ENCODE measurements at places on chromosomes 3 and 15.

GRCh38 chr3:172530566-172530965 lies 7.3 kb upstream of the TNFSF10 start:
- peak; percentile 90 for DNase-seq

DNA sequence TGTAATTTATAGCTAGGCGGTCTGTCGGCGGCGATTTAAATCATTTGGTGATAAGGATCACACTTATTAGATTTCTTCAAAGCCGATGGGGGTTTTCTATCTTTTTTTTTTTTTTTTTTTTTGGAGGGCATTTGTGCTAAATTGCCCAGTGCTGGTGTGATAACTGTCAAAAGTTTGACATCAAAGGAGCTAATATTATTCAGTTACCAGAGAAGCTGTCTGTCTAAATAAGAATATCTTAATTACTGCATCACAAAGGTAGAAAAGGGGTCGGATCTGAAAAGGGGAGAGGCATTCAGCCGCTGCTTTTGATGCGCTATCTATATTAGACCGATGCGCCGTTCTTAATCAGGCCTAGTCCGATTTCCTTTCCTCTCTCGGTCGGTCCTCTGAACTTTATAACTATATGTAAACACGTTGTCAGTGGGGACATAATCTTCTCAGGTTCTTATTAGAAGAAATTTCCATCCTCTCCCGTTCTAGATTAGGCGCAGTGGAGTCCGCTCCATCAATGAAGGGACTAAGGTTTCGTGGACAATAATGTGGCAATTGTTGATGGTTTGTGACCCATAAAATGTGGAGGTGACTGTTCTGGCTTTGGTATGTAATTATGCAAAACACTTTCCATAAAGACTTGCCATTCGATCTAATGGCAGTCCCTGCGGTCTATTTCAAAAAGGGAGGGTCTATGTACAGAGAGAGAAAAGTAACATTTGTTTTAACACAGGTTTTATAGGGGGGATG lies 31.7 kb downstream of the NR2F2 start:
- DNase-seq = no peak

DNA sequence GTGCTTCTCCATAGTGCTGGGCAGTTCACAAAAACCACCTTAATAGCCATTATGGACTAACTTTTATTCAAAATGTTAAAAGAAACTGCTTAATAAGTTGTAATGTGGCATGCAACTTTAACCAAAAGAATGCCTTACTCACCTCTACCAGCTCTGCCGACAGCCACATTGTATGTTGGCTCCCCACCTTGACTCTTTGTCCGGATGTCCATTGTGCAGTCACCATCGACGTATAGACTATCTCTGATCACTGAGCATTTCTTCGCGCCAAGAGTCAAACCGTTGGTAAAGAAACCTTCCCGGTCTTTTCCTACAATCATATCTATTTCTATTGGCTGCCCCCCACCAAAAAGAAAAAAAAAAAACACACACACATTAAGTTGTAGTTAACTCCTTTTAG lies 2.5 kb downstream of the PFN2 start:
- no peak for DNase-seq

DNA sequence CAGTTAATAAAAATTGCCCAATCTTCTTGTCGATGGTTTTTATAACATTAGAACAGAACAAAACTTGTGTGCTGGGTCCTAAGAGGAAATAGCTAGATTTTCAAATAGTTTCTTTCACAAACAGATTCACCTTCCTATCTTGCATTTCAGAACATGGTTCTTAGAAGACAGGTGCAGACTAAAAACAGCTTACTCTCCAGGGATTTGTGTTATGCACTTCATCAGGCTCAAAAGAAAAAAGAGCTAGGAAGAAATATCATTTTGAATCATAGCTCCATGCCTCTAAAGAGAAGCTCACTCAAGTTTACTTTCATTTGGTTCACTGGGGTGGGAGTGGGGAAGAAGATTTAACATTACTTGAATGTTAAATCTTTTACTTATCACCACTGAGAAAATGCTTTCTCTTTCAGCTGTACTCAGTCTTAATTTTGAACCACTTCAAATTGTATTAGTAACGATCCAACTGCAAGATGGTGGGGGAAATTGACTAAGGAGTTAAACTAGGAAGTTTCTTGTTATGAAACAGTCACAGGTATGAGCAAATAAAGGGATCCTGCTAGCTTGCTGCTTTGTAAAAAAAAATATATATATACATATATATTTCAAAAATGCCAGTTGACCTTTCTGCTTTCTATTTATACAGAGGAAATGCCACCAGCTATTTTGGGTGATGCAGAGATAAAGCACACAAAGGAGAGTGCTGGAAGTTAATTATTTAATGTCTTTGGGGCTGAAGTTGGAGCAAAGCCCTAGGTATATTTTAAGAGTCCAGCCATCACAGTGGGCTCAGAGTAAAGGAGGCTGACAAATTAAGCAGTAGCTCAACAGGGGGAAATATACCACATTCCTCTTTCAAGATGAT lies 28.3 kb upstream of the NUDT16 start:
- DNase-seq = no peak

- peak; percentile 74 for DNase-seq
These were observed 338.9 kb upstream of the CFAP20DC start for GRCh38 chr3:59388555-59389270.

DNA sequence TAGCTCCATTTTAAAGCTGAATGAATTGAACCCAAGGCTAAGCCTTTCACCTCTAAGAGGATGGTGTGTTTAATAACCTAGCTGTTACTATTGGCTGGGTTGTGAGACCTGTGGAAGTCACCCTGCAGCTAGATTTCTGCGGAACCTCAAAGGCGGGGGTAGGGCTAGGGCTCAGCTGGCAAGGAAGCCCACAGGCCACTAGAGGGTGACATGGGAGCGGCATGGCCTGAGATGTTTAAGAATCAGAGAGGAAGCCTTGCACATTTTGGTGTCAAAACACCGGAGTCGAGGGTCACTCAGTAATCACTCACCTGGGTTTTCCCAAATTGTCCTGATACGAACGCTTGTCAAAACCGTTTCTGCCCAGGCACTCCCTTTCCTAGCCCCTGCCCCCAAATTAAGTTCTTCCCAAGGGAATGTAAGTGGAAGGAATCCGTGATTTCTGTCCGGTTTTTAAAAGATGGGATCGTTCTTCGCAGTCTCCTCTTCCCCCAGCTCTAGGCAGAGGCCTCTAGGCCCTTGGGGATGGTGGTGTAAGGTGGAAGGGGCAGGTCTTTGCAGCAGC lies 3.8 kb upstream of the ACAD9 start:
- DNase-seq = peak; percentile 59

DNA sequence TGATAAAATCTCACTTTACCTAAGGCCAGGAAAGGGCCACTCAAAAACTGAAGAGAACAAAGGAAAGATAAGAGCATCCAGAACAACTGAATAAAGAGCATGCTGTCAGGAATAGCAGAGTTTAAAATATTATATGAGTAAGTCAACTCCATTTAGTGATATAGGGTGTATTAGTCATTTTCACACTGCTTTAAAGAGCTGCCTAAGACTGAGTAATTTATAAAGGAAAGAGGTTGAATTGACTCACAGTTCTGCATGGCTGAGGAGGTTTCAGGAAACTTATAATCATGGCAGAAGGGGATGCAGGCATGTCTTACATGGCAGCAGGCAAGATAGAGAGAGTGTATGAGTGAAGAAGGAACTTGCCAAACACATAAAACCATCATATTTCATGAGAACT lies 778.0 kb upstream of the NECTIN3 start:
- peak; percentile 2 for DNase-seq

DNA sequence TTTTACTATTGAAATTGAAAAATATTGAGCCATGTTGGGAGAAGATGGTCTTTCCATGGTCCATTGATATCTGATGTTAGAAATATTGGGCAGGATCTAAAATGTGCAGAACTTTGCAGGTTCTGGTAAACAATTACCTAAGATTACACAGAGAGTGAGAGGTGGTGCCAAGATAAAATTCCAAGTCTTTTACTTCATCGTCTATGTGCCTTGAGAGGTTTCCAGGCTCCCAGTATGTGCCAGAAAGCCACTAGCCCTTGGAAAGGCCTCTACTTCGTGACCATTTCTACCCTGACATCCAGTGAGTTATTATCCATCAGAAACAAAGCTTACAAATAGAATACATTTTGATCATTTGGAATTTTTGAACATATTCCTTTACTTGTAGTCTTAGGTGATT lies 27.6 kb downstream of the CD200 start:
- DNase-seq = no peak

GRCh38 chr15:55695432-55695831 lies 47.5 kb downstream of the PRTG start:
- DNase-seq = no peak

DNA sequence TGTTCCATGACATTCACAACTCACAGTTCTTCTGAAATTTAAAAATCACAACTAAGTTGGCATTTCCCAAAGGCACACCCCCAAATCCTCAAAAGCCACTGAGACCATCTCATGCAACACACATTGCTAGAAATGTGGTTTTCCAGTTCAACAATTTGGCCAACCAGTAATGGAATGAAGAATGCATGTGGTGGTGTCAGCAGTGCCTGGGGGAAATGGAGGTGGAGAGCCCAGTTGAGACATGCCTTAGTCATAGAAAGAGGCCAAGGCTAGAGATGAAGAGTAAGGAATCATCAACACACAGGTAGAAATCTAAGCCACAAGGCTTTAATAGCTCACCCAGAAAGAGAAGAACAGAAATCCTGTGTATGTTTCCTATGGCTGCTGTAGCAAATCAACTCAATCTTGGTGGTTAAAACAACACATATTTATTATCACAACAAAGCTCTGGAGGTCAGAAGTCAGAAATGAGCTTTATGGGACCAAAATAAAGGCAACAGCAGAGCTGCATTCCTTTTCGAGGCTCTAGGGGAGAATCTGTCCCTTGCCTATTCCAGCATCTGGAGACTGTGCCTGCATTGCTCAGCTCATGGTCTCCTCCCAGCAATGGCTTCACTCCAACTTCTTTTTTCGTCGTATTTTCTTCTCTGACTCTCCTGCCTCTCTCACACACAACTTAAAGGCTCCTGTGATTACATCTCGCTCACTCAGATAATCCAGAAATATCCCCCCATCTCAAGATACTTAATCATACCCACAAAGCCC lies 54.0 kb downstream of the SNTN start:
- DNase-seq = no peak

GRCh38 chr3:131749826-131750225 lies 247.1 kb upstream of the MRPL3 start:
- no peak for DNase-seq

DNA sequence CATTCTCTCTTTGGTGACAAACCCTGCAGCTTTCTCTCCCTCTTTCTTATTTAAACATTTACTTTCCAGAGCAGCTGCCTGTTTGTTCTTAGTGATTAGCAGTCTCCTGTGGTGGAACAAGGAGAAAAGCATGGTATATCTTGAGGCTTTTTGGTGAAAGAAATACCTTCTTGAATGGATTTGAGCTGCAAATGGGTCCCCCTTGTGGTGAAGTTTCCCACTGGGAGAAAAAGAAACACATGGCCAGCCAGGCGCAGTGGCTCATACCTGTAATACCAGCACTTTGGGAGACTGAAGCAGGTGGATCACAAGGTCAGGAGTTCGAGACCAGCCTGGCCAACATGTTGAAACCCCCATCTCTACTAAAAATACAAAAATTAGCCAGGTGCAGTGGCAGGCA lies 48.3 kb upstream of the ACP3 start:
- peak; percentile 2 for DNase-seq

GRCh38 chr3:100761211-100761942 lies 52.1 kb downstream of the TFG start:
- no peak for DNase-seq

- no peak for DNase-seq
These were observed 7.7 kb upstream of the RFT1 start for GRCh38 chr3:53137835-53138446.

DNA sequence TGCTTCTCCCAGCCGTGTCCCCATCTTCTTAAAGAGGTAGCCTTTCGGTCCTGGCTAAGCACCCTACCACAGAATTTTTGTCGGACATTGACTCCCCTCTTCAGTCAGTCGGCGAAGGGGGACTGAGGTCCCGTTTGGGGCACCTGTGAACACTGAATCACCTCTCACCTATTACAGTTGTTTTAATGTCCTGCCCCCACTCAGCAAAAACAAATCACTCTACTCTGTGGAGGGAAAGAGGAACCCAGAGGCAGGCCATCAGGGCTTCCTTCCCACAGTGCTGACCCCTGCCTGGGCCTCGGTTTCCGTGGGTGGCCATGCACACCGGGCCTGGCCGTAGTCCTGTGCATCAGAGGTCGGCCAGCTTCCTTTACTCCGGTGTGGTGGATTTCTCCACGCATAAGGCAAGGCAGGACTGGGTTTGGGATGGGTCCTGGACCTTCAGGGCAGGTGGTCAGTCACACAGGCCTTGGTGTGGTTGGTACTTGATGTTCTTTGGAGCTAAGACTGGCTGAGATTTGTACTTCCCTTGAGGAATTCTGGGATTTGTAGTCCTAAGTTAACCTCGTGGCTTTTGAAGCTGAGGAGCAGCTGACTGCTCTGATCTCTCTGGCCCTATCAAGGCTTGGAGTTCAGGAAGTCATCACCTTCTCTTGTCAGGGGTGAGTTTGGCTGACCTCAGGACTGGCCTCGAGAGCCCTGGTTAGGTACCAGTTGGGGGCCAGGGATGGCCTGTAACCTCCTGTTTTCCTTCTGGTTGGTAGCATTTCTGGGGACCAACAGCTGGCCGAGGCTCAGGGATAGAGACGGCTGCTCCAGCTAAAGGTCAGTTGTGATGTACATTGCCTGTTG lies 627 bp upstream of the FAM131A start:
- no peak for DNase-seq

- no peak for DNase-seq
These were observed 195.6 kb downstream of the FAM43A start for GRCh38 chr3:194880940-194881925.

- DNase-seq = peak; percentile 49
These were observed 37.7 kb downstream of the TM4SF4 start for GRCh38 chr3:149512073-149512782.

DNA sequence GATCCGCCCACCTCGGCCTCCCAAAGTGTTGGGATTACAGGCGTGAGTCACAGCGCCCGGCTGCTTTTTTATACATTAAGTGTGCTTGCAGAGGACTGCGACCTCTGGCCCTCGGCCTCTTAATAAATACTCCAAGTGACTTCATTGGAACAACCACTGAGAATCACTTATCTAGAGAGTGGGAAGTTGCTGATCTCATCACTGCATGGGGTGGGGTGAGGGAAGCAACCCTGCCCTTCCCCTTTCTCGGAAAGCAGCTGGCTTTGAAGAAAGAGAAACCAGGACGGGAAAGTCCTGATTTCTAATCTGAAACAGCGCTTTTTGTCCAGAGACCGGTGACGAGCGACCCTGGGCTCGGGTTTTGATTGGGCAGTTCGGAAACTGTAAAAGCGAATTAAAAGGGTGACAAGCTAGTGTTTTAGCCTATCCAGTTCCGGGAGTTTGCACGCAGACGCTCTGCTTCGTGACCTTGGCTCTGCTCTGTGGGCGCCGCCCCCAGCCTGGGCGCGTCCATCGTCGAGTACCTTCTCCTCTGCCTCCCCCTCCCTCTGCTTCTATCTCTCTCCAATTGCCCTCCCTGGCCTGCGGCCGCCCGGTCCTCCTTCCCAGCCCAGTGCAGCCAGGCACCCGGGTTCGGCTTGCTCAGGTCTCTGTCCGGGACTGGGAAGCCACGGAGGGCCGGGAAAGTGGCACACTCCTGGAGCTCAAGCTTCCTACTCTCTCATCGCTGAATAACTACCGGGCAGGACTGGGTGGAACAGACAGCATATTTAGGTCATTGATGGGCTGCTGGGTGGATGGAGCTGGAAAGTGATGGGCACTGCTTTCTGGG lies 7.5 kb upstream of the TRIM69 start:
- DNase-seq = peak; percentile 99
